NCI-H524 (cell line): ENCODE measurements at places on chromosomes 2 and 18.

DNA sequence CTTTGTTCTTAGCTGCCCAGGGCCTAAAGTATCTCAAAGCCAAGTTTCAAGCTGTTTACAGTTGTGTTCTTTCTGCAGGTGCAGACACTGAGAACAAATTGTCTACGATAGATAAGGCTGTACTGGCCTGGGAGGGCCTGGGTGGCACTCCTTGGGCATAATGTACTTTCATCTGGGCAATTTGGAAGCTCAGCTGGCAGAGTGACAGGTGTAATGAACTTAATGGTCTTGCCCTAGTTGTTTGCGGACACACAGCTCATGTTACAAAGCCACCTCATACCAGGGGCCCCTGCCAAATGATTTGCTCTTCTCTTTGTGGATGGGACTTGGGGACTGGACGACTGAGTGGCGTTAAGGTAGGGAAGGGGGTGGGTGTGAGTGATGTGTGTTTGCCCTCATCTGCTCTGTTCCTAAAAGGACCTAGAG is 4.3 kb downstream of the LDLRAD4 start:
- DNase-seq, result peak; percentile 77

DNA sequence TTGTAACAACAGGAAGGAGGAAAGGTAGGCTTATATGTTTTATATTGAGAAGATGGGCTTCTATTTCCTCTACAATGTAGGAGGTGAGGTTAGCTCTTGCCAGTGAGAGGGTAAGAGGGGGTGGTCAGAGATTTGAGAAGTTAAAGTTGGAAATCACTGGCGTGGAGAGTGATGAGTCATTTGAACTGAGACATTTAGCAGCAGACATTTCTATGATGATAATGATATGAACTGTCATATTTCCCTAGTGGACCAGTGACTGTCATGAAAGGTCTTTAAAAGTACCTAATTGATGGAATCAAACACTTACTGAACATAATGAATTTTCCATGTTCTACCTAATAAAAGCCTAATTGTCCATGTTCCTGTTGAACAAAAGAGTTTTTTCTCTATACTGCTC is 126.1 kb downstream of the FAM161A start:
- no peak for DNase-seq

GRCh38 chr2:1661891-1662605 is 82.3 kb downstream of the PXDN start:
- DNase-seq, result no peak

DNA sequence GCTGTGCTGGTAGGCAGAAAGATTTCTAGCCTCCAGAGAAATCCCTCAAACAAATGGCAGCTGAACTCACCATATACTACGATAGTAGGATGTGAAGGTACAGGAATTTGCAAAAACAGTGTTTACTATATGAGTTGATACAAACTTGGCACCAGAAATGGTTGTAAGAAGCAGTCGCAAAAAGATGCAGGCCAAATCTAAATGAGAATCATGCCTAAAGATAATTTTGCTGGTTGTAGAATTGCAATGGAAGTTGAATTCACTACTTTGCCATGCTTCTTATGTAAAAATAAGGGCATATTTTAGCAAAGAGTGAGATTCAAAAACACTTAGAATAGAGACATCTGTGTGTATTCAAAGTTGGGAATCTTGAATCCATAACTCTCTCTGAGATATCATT is 924.7 kb downstream of the SUCLG1 start:
- DNase-seq, result no peak

GRCh38 chr2:23432531-23432930 is 47.6 kb downstream of the KLHL29 start:
- DNase-seq, result no peak

DNA sequence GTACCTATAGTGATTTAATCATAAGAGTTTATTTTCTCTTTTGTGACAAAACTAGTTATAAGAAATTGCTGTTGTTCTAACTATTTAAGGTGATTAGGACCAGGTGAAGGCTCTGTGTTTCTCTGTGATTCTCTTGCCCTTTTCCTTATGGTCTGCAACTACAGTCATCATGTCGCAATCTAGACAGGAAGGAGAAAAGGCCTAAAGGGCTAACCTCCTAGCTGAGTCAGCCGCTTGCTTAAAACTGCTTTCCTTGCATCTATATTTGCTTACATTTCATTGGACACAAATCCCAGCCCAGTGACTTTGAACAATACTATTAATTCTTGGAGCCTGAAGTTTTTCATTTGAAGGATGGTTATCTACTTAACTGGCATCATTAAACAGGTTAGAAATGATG is 93.1 kb downstream of the PIK3C3 start:
- DNase-seq, result no peak

- DNase-seq, result no peak
Measured at GRCh38 chr2:20304411-20304810, 46.2 kb downstream of the PUM2 start.
